ENCODE measurements at places on chromosomes 11 and 22.

DNA sequence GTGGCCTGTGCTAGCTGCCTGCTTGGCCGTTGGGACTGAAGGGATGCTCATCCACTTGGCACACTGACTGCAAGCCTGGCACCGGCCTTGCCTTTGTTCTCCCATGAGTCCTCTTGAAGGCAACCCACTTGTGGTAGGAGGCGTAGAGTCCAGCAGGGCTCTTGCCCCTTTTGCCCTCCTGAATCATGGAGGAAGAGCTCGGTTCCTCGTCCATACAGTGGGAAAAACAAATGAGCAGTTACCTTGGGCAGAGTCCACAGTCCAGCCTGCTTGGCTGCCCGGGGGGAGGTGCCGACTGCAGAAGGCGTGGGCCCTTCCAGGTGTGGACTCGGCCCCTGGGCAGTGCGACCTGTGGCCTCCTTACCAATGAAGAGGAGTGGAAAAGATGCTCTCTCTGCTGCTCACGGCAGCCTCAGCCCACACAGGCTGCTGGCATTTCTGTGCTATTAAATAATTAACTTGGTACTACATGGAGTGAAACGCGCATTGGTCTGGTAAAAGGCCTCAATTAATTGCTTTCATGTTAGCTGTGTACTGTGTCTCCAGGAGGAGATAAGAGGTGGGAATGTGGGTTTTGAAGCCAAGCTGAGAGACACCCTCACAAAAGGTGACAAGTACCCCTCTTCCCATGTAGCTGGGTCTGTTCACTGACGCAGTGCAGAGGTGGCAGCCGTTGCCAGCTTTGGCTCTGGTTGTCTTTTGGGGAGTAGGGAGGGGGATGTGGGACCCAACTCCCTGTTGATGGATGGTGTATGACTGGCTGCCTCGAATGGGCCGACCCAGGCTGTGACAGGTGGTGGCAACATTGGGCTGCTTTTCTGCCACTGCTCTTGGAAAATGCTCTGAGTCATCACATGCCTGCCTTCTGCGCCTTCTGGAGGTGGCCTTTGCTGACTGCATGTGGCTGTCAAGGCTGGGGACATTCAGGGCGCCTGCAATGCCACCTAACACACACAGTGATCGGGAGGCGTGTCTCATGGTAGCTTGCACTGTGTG lies 26.8 kb upstream of the B3GAT1 start:
- DNase-seq = no peak

DNA sequence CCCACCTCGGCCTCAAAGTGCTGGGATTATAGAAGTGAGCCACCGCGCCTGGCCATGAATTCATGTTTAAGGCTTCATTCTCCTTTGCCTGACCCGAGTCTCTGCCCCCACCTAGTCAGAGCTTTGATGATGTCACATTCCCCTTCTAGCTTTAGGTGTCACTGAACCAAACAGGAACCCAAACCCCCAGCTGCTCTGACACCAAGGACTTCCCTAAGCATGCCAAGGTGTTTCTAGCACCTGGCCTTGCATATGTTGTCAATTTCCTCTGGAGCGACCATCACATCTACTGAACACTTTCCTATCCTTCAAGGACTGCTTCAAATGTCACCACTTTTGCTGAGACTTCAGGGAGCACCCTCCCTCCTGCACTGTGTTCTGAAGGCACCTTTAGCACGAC lies 2.3 kb downstream of the F2 start:
- DNase-seq = no peak

- DNase-seq = no peak
Measured at GRCh38 chr11:78094250-78094649, 14.6 kb upstream of the NDUFC2 start.

- DNase-seq = no peak
Measured at GRCh38 chr11:11770921-11771486, 70.8 kb upstream of the USP47 start.

DNA sequence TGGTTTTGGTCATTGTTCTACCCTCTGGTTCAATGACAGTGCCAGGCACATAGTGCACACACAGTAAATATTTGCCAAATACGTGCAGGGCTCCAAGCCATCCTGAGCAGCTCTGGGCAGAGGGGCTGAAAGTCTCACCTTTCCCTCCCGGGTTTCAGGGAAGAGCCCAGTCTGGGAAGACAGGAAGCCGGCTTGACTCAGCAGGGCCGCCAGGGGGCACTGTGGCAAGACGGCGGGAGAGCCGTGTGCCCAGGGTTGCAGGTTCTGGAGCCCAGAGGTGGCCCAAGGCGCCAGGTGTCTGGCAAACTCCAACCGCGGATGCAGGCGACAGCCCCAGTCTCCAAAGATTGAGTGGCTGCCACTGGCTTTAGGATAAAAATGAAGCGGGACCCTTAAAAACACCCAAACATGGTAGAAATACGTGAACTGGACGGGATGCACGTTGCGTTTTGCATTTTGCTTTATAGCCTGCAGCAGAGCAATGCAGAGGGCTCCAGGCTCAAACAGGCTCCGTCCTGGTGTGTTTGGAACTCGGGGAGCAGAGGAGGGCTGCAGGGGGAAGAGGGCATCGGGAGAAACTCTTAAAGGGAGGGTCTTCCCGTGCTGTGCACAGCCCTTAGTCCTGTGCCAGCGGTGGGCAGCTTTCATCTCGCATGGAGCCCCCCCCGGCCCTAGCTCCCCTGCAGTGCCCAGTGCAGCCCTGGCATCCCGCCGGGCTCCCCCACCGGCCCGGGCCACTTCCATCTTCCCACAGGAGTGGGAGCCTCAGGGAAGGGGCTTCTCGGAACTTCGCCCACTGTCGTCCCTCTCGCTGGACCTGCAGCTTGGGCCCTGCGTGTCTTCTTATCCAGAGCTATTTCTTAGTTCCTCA lies 10.7 kb downstream of the KRTAP5-5 start:
- DNase-seq = no peak

DNA sequence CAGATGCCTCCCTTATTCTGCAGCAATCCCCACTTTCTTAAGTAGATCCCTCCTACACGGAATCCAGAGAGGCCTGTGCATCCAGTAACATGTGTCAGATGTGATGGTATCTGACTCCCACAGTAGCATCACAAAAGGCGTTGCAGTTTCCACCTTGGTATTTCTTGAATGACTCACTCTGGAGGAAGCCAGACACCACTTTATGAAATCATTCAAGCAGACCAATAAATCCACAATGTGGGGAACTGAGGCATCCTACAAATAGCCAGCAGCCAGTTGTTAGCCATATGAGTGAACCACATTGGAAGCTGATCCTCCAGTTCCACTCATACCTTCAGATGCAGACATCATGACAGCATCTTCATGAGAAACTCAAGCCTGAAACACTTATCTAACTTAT lies 798.1 kb downstream of the OPCML start:
- no peak for DNase-seq
